ENCODE measurements at places on chromosomes 13 and 19.

DNA sequence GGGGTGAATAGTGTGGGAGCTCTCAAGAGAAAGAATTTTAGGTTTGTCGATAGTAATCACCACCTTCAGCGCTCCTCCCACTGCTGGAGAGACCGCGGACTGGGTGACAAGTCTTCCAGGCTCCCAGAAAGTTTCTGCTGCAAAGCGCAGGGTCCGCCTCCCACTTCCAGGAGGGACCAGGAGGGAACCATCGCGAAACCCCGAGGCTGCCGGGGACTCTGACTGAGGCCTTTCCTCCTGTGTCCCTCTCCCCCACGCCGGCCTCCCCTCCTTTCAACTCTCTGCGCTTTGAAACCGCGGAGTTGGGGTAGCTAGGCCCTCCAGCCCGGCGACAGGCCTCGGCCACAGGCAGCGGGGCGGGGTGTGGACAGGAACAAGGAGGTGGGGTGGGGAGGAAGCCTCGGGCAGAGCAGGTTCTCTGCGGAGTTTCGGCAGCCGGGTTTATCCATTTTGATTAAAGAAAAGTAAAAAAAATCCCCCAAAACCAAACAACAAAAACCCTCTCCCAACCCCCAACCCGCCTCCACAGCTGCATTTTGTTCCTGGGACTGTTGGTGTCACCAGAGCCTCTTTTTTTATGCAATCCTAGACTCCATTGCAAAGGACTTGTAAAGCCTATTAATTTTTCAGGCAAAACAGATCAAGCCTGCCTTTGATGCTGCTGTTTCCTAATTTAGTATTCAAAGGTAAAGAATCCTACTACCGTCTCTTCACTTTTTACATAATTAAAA, 157.2 kb downstream of the TM9SF2 start:
- DNase-seq, result peak; percentile 32

- no peak for DNase-seq
Measured at GRCh38 chr13:71939186-71939585, 72.2 kb upstream of the DACH1 start.

GRCh38 chr19:49425922-49426592, 869 bp downstream of the GFY start:
- DNase-seq, result no peak

DNA sequence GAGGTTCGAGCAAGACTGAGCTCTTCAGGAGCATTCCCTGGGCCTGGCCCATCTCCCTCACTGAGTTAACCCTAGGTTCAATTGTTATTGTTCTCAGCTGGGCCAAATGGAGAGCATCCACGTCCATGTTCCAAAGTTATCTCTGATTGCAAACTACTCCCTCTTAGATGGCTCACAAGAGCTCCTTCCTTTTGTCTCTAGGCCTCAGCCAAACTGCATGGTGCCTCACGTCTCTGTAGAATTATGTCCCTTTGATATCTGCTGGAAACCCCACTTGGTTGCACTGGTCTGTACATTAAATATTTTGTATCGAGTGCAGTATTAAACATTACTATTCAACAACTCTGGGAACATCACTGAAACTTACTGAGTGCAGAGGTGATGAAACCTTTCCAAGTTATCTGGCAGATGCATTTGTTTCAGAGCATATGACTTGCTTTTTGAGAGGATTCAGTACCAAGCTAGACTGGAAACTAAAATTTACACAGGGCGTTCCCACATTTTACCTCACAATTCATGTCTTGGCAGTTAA, 38.1 kb downstream of the DOCK9 start:
- no peak for DNase-seq

DNA sequence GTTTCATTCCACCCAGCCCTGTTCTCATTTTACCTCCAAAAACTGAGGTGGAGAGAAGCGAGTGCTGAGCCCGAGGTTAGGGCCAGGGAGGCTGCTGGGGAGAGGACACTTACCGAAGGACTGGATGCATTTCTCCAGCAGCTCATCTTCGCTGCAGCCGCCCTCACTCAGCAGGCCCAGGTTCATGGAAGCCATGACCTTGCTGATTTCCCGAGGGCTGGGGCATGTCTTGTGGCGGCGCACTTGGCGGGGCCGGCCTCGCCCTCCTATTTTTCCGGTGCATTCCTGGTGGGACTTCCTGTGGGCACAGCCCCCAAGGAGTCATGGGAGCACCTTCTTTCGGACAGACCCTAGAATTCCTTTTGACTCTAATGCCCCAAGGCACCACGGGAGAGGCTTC, 4.2 kb downstream of the RASGRP4 start:
- DNase-seq, result no peak

- peak; percentile 71 for DNase-seq
Measured at GRCh38 chr19:7748756-7749155, 1.4 kb upstream of the CD209 start.

GRCh38 chr13:31221057-31221456, 21.3 kb downstream of the B3GLCT start:
- DNase-seq, result no peak

GRCh38 chr19:40143612-40144011, 47.6 kb upstream of the MAP3K10 start:
- peak; percentile 51 for DNase-seq

GRCh38 chr19:38840583-38840968, 9.0 kb upstream of the ECH1 start:
- DNase-seq, result no peak

- no peak for DNase-seq
Measured at GRCh38 chr13:114032126-114032799, 58.4 kb upstream of the C13orf46 start.

DNA sequence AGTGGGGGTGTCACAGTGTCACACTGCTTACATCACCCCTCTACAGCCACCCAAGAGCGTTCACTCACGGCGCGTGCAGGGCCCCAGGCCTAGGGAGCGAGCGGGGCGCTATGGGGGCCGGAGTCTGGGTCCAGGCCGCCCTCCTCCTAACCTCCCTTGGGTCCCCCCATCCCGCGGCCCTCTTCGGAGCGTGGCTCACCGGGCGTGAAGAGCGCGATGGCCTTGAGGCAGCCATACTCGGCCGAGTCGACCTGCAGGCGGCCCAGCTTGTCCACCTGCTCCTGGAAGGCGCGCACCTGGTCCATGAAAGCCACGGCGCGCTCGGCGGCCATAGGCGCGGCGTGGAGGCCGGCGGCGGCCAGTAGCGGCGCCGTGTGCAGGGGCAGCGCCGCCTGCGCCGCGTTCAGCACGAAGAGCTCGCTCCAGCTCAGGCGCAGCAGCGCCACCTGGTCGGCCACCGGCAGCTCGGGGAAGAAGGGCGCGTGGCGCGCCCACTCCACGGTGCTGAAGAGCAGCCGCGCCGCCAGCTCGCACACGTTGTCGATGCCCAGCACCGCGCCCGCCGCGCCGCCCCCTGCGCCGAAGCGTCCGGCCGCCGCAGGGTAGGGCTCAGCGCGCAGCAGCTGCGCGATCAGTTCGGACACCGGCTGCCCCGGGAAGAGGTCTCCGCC, 9.4 kb downstream of the OCEL1 start:
- no peak for DNase-seq

GRCh38 chr13:38090913-38091312, 221.3 kb upstream of the TRPC4 start:
- peak; percentile 49 for DNase-seq

DNA sequence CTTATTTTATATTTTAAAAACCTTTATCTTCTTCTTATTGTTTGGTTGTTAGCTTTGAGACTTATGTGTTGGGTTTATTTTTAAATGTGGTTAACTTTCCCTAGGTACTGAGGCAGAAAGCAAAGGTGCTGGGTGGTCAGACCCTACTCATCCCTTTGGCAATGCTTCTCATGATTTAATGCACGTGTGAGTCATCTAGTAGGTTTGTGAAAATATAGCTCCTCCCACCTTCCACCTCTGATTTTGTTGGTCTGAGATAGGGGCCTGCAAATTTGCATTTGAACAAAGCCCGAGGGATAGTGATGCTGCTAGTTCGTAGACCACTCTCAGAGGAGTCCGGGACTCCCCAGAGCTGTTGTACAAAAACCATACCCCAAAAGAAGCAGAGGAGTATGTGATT, 771.3 kb upstream of the ARGLU1 start:
- no peak for DNase-seq

DNA sequence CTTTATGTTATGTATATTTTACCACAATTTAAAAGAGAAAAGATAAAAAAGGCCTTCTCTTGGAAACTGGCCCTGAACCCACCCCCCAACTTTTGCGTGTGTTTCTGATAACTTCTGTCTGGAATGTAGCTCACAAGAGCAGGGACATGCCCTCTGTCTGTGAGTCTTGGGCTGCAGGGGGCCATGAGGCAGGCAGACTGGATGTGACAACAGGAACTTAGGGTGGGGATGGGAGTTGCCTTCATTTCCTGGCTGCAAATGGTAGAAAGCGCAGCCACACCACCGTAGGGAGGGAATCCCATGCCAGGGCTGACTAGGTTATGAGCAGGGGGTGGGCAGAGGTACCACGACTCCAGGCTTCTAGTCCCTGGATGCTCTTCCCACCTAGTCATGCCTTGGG, 21.9 kb downstream of the CILP2 start:
- no peak for DNase-seq

- no peak for DNase-seq
Measured at GRCh38 chr13:89936256-89936655, 1411.2 kb upstream of the MIR17HG start.

DNA sequence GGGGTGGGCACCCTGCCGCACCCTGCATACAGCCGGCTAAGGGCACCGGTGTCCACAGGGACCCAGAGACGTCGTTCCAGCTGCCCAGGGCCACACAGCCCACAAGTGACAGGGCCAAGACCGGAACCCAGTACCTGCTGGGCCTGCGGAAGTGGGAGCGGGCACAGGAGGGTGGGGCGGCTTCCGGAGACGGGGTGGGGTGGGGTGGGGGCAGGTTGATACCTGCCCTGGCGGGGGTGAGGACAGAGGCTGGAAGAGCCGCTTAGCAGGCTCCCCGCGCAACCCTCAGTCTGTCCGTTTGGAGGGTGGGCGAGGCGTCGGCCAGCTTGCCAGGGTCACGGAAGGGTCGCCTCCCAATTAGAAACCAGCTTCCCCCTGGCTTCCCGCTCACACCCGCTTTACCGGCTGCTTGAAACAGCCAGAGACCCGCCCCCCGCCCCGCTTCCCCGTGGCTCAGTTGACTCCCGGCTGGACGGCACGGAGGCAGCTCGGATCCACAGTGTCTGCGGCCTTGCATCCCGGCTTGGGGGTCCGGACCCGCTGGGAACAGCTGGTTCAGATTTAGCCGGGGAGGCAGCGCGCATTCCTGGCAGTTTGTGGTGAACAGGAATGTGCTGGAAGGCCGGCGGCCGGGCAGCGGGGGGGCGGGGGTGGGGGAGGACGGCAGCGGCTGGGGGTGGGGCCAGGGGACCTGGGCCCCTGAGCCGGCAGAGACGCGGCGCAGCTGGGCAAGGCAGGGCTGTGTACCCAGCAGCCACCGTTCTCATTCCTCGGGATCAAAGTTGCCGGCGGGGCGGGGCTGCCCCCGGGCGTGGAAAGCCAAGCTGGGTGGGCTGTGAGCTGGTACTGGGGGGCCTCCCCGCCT, 1.9 kb downstream of the CNN2 start:
- DNase-seq, result peak; percentile 40

DNA sequence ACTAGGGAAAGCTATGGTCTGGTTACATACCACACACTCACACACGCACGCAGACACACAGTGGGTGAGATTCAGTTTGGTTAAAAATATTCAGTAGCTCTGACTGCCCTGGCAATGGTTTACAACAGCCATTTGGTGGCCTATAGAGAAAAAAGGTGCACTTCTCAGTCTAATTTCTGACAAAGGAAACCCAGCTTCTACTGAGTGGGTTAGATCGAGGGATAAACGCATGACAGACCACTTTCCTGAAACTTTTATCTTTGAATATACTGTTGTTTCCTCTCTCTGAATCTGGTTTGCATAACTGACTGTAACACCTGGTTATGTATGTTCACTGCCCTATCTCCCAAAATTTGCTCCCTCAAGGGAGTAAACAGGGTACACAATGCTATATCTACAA, 2.5 kb downstream of the LIG4 start:
- no peak for DNase-seq

- no peak for DNase-seq
Measured at GRCh38 chr13:29421118-29421517, 174.4 kb downstream of the SLC7A1 start.

DNA sequence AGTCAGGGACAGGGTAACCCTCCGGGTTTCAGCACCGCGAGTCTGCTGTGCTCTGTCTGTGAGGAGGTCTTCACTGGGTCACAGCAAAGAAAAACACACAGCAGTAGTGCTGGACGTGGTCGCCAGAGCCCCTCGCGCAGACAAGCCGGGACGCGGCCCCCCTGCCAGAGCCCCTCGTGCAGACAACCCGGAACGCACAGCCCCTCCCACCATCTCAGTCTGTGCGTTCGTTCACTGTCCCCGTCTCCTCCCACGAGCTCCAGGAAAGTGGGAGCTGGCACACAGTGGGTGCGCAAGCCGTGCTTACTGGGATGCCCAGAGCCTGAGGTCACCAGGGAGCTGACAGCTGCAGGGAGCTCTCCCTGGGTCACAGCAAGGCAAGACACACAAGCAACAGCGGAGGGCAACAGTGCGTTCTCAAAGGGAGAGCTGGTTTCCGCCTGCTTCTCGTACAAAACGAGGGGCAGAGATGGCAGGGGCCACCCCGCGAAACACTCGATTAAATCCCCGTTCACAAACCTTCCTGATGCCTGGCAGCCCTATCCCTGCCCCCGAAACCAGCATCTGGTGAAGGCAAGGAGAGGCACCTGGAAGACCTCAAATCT, 3.2 kb upstream of the PLPP2 start:
- DNase-seq, result no peak

DNA sequence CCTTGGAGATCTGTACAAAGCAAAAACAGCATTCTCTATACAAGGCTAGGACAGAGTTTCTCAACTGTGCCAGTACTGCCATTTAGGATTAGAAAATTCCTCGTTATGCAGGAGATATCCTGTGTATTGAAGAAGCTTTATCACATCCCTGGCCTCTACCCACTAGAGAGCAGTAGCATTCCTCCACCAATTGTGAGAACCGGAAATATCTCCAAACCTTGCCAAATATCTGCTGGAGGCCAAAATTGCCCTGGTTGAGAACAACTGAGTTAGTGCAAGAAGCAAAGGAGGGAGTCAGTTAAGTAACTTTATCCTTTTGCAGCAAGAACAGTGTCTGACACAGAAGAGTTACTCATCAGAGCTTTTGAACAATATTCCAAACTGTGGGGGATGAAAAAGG, 16.2 kb upstream of the FREM2 start:
- DNase-seq, result no peak

DNA sequence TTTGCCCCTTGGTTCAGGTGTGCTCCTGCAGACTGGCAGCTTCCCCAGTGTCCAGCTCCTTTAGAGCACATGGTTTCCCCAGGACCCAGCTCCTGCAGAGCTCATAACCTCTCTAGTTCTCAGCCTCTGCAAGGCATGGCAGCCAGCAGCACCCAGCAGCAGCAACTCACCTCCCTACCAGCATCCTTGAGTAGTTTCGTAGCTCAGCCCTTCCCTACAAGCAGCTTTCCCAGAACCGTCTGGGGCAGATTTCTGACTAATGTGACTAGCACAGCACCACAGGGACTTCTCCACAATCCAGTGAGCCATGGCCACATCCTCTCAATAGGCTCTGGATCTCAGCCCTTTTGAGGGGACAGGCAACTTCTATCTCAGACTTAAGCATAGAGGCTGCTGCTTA, 14.1 kb upstream of the METTL21C start:
- DNase-seq, result no peak

DNA sequence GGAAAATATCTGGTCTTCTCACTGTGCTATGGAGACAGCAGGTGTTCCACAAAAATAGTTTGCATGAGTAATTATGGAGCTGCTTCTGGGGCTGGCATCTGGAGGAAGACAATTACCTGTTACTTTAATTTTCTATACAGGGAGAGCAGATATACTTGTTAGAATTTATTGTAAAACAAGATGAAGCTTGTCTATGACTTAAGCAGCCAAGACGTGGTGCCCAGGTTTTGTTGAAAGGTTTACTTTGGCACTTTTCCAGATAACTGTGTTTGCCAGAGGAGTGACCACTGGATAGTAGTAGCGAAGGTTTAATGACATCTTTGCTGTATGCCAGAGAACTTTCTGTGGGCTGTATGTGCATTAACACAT, 134.5 kb upstream of the KL start:
- peak; percentile 36 for DNase-seq

All from NCI-H524 (cell line).